ENCODE measurements at places on chromosomes 1 and 21.

GRCh38 chr1:72485801-72486200, 203.5 kb upstream of the NEGR1 start:
- no peak for DNase-seq

GRCh38 chr1:201265756-201266155, 17.6 kb upstream of the PKP1 start:
- DNase-seq, result no peak

GRCh38 chr1:169741666-169742394, 8.0 kb upstream of the SELE start:
- no peak for DNase-seq

GRCh38 chr1:156767879-156768604, 707 bp downstream of the PRCC start:
- DNase-seq, result peak; percentile 43
